ENCODE measurements at places on chromosomes 16 and 17.
A peak's percentile ranks its signal among the peaks of the same experiment; 100 is the strongest.

GRCh38 chr16:78570399-78571141, 471.1 kb downstream of the WWOX start:
- DNase-seq: no peak

DNA sequence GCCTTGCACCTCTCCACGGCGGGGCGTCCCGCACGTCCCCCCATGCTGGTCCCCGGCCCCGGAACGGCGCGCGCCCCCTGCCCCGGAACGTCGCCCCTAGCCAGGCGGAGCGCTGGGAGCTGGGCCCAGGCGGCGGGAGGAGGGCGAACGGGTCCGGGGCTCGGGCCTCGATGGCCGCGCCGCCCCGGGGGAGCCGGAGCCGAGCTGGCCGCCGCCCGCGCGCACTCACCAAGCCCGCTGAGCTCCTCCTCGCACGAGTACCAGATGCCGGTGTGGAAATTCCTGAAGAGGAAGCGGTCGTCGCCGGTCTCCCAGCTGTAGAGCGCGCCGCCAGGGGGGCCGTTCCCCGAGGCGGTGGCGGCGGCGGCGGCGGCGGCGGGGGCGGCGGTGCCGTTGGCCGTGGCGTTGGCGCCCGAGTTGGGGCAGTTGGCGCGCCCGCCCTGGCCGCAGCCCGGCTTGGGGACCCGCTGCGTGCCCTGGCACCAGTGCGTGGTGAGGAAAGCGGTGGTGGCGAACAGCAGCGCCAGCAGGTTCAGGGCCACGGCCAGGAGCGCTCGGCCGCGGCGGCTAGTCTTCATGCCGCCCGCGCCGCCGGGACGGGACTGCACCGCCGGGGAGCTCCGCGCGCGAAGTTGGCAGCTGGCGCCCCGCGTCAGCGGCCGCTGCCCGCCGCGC, 530 bp downstream of the GSG1L start:
- no peak for DNase-seq

DNA sequence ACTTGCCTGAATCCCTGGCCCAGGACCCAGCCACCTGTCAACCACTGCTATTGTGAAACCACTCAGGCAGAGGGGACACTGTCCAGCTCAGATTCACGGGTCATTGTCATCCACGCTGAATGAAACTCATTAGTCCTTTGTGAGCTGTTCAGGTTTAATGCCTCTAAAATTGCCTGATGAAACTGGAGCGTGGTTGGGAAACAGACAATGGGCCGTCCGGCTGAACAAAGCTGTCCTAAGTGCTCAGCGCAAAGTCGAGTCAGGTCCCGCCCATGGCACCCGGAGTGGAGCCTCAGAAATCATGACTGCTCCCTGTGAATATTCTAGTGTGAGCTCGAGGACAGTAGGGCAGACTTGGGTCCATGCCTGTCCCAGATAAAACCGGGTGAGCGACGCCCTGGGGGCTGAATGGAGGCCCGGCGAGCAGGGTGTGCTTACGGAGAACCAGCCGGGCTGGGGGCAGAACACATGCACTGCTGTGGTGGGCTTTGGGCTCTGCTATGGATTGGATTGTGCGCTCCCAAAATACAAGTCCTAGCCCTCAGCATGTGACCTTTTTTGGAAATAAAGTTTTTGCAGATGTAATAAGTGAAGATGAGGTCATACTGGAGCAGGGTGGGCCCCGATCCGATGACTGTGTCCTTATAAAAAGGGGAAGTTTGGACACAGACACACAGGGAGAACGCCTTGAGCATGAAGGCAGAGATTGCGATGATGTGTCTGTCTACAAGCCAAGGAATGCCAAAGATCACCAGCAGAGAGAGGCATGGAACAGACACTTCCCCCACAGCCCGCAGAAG, 12.9 kb upstream of the CMIP start:
- peak; percentile 69 for DNase-seq

DNA sequence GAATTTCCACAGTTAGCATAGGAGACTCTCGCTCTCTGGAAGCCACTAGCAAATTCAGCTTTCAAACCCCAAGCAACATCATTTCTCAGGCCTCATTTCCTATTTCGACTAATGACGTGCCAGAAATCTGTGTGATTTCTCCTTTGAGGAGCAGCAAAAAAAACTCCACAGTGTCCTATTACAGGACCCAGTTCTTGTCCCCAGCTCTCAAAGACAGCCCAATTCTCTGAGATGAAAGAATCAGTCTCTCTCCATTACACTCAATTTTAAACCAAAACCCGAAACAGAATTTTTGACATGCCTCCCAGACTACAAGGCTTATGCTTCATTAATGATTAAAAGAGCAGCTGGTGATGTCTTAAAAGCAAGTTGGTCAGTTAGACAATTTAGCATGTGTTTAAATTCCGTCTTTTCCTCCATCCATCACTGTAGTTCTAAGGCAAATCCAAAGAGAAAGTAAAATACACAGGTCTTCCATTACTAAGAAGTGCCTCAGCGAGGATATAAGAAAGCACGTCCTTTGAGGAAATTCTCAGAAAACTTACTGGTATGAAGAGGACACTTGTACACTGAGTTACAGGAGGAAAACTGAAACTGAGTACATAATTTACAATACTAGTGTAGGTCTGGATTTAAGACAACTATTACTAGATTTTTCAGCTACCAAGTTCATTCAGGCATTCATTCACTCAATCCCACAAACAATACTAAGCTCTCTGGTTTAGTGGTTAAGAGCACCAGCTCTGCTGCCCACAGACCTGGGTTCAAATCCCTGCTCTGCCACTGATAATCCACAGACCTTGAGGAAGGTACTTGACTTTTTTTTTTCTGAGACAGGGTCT, 12.5 kb downstream of the TOM1L2 start:
- DNase-seq: no peak

DNA sequence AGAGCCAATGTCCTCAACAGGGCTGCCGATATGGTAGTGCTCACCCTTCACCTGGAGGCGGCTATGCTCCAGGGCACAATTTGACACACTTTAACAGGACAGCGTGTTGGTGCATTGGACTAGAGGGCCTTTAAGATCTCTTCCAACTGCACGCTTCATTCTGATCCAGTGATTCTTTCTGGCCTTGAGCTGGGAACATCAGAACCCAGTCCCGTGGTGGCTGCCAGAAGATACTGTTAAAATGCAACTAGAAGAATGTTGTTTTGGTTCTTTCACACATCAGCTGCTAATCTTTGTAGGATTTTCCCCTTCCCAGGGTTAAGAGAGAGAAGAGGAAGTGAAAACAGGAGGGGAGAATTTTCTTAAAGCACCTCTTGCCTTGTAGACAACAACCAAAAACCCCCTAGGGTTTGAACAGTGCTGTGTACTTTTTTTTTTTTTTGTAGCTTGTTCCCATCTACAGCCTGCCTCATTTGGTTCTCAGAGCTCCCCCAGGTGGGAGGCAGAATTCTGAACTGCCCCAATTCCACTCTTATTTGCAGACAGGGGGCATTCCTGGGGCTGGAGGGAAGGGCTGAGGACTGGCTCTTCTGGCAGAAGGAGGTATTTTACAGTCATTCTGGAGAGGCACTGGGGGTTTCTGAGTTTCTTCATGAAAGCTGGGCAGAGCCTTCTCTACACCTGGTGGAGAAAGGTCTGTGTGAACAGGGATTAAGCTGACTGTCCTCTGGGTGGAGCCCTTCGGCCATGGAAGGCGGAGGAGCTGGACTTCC, 32.4 kb downstream of the SMARCE1 start:
- DNase-seq: no peak

DNA sequence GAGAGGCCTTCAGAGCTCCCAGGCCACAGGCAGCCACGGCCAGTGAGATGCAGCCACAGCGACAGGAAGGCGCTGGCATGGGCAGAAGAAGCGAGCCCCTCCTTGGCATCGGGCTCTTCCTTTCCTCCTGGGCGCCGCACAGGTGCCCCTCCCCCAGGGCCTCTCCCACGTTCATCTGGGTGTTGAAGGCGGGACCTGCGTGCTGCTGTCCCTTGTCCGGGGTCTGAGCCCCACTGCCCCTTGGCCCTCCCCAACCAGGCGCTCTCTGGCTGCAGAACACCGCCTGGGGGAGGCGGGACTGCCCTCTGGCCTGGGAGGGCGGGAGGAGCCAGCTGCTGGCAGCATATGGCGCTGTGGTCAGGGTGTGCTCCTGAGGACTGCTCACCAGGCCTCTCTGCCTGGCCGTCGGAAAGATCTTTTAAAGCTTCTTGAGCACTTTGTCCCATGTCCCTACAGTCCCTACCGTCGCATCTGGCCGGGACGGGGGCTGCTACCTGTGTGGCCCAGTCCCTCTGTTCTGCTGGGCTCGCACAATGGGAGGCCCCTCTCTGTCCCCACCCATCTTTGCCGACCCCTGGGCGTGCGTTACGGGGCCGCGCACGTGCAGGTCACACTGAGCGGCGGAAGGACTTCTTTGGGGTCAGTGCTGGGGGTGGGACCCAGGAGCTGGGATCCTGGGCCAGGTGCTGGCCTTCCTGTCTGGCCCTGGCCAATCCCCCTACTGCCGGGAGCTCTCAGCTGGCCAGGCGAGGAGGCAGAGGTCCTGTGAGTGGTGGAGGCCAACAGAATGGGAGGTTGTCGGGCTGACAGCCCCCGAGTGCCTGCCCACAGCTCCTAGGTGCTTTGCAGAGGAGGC, 1.7 kb downstream of the SLC25A10 start:
- no peak for DNase-seq

DNA sequence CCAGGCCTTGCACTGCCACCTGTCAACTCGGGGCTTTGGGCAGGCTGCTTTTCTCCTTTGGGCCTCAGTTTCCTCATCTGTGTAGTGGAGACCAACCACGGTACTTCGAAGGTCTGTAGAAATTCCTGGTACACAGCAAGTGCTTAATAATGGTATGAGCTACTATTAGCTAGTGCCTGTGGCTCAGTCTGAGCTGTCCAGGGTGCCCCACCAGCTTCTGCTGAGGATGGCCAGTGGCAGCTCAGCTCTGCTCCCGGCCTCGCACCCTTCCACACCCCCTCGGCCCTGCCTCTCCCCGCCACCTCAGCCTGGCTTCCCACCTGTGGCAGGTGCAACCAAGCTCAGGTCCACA, 26.2 kb upstream of the PLCG2 start:
- DNase-seq: no peak

GRCh38 chr16:85127379-85127723, 15.1 kb upstream of the CIBAR2 start:
- DNase-seq: no peak

GRCh38 chr16:50367777-50368409, 895 bp downstream of the BRD7 start:
- no peak for DNase-seq

DNA sequence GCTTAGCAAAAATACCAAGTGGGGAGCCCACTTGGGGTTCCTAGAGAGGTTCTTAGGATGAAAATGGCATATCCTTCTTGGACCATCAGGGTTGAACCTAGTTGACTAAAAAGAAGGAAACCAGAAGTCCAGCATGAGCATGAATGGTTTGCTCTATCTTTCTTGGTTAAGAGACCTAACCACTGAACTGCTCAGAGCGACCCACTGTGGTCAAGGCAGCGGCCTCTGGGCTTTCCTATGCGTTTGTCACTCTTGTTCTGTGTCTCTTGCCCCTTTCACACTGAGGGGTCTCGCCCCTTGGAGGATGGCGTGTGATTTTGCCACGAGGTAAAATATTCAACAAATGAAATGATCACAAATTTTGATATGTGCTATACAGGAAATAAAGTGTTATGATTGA, 526 bp upstream of the BORCS6 start:
- DNase-seq: no peak

DNA sequence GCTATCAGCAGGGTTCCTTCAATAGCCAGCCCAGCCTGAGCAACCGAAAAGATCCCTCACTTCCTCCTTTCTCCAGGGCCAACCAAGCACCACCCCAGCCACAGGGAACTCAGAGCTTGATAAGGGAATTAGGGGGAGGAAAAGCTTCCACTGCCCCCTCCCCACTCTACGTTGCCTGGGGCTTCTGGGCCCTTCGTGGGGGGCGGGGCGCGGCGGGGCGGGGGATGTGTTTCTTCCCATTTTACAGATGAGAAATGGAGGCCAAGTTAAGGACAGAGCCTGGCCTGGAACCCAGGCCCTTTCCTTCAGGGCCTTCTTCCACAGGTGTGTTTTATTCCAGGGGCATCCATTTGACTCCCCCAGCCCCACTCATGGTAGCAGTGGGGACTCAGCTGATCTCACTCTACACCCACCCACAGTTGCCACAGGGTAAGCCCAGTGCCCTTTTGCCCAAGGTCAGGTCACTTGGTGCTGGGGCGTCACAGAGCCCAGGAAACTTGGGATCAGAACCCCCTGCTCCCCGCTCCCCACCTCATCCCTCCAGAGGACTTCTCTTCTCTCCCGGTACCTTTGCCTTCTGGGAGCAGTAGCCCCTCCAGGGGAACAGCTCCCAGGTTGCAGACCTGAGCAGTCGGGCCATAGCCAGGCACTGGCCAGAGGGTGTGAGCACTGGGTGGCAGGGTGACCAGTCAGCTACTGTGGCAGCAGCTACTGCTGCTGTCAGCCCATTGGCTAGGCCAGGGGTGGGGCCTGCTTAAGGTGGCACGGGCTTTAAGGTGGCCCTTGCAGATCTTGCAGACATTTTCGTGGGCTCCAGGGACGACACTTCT, at the start of gene LDHD:
Gene LDHD (minus strand): TSS at position 700 of the 830 bp plus-strand sequence. CDS start 60 bp downstream, at position 640.
- peak; percentile 90 for DNase-seq

DNA sequence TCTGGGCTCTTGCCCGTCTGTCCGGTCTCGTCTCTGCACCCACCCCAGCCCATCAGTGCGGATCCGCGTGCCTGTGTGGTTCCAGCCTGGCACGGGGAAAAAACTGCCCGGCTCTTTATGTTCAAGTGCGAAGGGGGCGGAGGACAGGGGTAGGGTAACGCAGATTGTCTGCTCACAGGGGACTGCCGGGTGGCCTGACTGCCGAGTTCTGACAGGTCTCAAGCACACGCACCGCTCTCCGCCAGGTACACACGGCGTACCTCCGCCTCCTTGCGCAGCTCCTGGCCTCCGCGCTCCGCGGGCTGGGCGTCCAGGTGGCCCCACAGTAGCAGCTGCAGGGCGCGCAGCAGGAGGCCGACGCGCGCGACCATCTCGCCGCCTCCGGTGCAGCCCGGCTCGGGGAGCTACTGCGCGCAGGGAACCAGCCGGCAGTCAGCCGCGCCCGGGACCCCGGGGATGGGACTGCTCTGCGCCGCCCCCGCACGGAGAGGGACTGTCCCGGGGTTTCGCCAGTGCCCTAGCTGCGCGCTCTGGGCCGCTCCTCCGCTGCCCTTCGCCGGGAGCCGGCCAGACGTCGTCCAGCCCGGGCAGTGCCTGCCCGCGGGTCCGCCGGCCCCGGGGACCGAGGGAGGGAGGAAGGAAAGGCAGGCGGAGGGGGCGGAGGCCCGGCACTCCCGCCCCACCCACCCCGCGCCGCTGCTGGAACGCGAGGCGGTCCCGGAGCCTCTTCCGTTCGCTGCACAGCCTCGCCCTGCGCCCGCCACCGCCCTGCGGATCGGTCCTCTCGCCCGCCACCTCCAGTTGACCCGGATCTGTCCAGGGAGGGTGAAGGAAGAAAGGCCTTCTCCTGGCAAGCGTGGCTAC, at the start of gene MMP28:
Gene MMP28 (minus strand): TSS at position 635 of the 864 bp plus-strand sequence. CDS start 264 bp downstream, at position 371.
- no peak for DNase-seq

DNA sequence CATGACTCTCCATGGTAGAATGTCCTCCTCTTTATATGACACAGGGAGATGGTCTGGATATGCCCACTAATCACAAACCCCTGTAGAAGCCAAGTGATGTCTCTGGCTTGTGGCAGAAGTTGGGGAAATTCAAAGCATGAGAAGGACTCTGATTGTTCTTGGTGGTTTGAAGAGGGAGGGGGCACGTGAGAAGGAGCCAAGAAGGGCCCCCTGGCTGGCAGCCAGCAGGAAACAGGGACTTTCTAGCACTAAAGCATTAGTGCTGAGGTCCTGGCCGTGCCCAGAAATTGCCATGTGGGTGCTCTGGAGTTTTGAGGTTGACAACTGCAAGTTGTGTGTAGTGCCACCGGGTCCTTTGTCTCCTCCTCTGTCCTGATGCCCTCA, 199.9 kb downstream of the LGALS9B start:
- DNase-seq: no peak
